Activated CD4-positive, alpha-beta T cell treated with anti-CD3 and anti-CD28 coated beads, Interleukin-2, amount 50 U/mL, for 16 hours (primary cell): ENCODE measurements at places on chromosomes 7 and 10.

DNA sequence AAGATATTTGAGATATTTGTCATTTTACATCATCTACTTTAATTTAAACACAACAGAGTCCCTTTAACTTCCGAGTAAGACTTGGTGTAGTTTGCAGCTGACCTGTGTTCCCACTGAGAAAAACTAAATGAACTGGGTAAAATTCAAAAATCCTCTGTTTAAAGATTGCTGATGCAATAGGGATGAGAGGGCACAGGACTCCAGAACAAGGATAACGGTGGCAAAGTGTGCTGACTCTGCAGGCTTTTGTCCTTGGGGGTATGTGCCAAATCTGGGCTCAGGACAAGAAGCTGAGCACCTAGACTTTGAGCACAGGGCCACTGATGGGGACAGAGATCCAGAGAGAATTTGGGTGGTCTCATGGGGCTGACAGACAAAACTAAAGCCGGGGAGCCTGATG, 156.8 kb downstream of the CCDC71L start:
- DNase-seq, result no peak

GRCh38 chr10:44339218-44339617, 45.7 kb downstream of the CXCL12 start:
- DNase-seq, result no peak

DNA sequence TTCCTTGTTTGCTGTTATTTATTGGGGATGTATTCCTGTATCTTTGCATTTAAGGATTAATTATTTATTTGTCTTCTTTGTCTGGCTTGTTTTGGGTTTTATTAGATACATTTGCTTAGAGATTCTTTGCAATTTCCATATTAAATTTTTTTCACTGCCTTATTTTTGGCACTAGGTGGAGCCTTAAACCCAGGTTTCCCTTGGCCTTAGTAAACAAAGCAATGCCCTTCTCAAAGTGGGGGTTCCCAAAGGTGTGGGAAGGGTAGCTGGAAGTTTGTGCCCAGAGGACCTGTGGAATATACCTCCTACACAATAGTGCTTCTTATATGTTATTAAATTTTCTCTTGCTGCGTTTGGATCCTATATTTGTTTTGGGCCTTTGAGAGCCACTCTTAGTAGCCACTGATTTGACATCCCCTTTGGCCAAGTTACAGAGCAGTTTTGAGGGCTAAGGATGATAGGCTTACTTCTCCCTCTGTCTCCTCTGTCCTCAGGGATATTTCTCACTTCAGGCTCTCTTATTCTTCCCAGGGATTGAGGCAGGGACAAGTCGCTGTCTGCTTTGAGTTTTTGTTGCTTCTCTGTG, 162.3 kb downstream of the ITGB1 start:
- DNase-seq, result peak; percentile 30

DNA sequence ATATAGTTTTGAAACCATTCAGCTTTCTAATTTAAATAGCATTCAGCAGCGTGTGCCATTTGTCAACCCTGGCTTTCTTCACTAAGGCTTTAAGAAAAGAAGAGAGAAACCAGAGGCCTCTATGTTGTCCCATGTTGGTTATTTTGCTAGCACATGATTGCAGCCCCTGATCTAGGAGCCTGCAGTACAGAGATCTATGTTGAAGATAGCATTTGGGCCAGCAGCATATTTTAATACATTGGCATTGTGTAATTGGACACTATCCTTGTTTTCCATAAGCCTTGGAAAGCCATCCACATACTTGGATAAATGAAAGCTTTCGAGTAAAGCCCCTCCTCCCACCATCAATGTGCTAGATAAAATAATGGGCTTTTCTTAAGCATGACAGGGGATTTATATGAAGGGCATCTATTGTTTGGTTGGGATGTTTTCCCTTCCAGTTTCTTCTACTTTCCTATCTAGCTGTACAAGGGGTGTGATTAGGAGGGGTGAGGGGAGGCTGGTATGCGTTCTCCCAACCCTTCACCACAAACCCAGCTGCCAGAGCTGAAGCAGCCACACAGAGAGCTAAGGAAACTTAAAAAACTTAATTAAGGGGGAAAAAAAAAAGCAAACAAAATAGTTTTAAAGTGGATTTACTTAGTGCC, 23.1 kb upstream of the SDHAF3 start:
- no peak for DNase-seq

DNA sequence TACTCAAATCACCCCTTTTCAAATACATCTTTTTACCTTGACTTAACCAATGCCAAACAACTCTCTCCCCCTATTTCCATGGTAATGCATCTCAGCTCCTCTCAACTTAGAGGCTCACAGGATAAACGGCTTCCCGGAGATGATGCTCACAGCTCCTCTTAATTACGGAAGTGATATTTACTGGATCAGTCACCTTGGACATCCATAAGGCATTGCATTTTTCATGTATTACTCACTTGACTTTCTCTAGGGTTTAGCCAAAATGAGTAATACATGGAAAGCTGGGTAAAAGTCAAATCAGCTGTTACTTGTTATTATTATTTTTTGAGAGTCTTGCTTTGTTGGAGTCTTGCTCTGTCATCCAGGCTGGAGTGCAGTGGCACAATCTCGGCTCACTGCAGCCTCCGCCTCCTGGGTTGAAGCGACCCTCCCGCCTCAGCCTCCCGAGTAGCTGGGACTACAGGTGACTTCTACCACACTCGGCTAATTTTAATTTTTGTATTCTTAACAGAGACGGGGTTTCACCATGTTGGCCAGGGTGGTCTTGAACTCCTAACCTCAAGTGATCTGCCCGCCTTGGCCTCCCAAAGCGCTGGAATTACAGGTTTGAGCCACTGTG, 73.3 kb upstream of the RHEB start:
- no peak for DNase-seq

- no peak for DNase-seq
Observed at GRCh38 chr10:132443983-132444876, 47.2 kb downstream of the PWWP2B start.

GRCh38 chr10:70917635-70918034, 29.3 kb upstream of the PCBD1 start:
- DNase-seq, result no peak

DNA sequence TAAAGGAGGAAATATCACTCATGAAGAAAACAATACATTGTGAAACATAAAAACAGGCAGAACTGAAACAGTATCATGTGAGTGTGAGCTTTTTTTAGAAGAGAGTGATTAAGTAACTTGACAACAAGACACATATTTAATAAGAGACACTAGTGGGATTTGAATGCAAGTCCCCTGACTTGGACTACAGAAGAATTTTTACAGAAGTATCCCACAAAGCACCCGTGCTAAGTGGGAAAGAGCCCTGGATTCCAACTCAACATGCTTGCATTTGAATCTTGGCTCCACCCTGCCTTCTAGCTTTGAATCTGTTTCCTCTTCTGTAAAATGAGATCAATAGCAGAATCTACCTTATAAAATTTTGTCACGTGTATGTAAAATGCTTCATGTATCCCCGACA, 166.2 kb downstream of the ZNF365 start:
- DNase-seq, result no peak

- DNase-seq, result no peak
Observed at GRCh38 chr10:7498111-7498510, 87.3 kb upstream of the SFMBT2 start.

- no peak for DNase-seq
Observed at GRCh38 chr7:124399941-124400340, 365.7 kb downstream of the GPR37 start.

GRCh38 chr7:26097837-26098668, 53.9 kb upstream of the NFE2L3 start:
- DNase-seq, result no peak

GRCh38 chr10:131081376-131081775, 230.1 kb downstream of the TCERG1L start:
- DNase-seq, result peak; percentile 39

- no peak for DNase-seq
Observed at GRCh38 chr7:112989531-112989930, 97.1 kb downstream of the GPR85 start.

- DNase-seq, result no peak
Observed at GRCh38 chr7:101833799-101834198, 16.4 kb downstream of the CUX1 start.

- no peak for DNase-seq
Observed at GRCh38 chr10:92081641-92082040, 158.1 kb downstream of the BTAF1 start.

DNA sequence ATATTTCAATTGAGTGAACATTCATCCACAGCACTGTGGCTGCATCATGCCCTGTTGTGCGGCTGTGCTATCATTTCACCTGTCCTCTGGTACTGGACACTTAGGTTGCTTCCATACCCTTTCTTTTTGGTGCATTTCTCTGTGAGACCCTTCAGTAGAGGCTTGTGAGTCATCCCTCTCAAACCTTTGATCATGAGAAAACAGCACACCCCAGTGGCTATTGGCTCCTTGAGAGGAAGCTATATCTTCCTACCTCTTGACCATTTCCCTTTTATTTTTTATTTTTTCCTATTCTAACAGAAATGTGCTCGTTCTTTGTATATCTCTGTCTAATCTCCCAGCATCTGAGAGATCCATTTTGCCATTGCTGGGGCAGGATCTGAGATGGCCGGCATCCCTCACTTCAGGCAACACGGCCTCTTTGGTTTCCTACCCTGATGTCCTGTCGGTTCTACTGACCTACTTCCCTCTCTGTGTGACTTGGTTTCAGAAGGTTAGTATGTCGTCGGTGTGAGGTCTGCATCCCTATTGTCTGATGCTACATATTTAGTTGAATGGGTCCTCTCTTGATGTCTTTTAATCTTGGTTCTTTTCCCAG, 23.8 kb upstream of the PIK3AP1 start:
- DNase-seq, result no peak

GRCh38 chr10:27464993-27465392, 39.1 kb upstream of the RAB18 start:
- no peak for DNase-seq

- peak; percentile 44 for DNase-seq
Observed at GRCh38 chr7:50068850-50069551, 24.0 kb downstream of the ZPBP start.

- DNase-seq, result no peak
Observed at GRCh38 chr10:113947184-113948041, 93.0 kb downstream of the NHLRC2 start.

DNA sequence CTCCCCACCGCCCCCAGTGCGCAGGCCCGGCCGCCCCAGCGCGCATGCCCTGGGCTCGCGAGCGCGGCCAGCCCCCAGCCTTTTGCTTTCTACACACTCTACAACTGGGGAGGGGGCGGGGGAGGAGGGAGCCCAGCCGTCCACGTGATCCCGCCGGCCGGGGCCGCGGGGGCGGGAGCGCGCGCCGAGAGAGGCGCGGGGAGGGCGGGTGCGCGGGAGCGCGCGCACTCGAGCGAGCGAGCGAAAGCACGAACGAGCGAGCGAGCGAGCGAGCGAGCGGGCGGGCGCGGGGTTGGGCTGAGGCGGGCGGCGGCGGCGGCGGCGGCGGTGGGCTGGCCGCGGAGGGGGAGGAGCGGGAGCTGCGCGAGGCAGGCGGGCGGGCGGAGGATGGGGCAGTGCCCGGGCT, at the start of gene AUTS2:
TSS of gene AUTS2 (plus strand) at position 395 of the 406 bp plus-strand sequence. CDS start 1,179 bp downstream, outside the sequence.
- DNase-seq, result peak; percentile 37

DNA sequence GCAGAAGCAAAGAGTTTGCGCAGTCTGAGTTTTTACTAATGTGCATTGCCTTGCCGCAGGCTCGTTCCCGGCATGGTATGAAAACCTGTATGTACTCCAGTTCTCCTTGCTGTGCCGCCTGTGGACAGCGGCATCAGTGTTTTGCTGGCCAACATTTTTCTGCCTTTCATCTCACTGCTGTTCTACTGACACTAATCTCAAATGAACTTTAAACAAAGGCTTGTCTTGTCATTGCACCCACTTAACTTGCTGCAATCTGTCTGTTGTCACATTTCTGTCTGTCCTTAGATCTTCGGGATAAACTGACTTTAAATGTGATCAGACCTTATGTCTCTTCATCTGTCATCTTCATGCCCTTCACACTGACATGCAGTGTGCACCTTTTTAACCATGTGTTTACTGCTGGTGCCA, 71.7 kb upstream of the ZNRF2 start:
- no peak for DNase-seq

DNA sequence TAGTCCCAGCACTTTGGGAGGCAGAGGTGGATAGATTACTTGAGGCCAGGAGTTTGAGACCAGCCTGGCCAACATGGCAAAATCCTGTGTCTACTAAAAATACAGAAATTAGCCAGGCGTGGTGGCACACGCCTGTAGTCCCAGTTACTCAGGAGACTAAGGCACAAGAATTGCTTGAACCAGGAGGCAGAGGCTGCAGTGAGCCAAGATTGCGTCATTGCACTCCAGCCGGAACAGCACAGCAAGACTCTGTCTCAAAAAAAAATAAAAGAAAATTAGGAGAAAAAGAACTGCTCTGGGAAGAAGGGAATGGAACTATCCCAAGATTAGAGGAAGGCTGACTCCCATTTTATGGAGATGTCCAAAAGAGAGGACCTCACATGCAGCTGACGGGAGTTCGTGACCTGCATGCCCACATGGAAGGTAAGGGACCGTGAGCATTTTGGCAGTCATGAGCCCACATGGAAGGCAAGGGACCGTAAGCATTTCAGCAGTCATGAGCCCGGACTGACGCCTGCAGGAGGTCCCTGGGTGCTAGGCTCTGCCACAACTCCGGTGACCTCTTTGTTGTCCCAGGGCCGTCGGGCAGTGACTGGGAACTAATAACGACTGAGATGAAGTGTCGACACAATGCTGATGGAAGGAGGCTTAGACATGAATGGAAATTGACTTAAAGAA, 18.6 kb upstream of the GTPBP4 start:
- DNase-seq, result no peak

- DNase-seq, result no peak
Observed at GRCh38 chr10:78782441-78782840, 286.3 kb upstream of the ZMIZ1 start.

- no peak for DNase-seq
Observed at GRCh38 chr7:32582036-32582435, 86.7 kb downstream of the AVL9 start.

GRCh38 chr10:11286261-11286852, 268.7 kb downstream of the CELF2 start:
- peak; percentile 29 for DNase-seq

GRCh38 chr10:31708474-31708873, 220.2 kb downstream of the ARHGAP12 start:
- DNase-seq, result no peak

DNA sequence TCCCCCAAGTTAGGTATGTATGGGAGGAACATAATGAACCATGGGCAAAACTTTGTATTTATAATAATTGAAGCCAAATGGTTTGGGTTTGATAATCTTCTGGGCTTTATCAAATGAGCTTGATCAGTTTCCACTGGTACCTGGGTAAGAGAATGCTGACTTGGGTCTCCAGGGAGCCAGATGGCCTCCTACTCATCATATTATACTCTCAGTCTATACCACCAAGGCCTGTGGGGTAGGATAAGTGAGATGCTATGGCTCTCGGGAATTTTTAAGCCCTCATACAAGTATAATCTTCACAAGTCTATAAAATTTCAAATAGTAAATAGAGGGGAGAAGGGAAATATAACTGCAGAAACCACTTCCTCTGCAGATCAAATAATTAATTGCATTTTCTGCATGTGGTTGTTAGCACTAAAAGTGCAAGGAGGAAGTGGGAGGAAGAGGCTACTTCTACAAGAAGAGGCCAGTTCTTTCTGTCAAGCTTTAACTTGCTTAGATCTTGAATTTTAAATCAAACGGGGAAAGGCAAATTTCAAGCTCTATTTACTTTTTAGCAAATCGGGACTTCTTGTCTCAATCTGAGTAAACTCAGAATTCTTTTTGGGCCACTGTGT, 349.0 kb downstream of the SORCS1 start:
- DNase-seq, result no peak

- DNase-seq, result no peak
Observed at GRCh38 chr10:126977216-126977615, 72.0 kb downstream of the DOCK1 start.

GRCh38 chr10:34584164-34584563, 230.9 kb downstream of the PARD3 start:
- no peak for DNase-seq

- no peak for DNase-seq
Observed at GRCh38 chr10:131772441-131772840, 128.4 kb upstream of the PPP2R2D start.
